Urothelium cell line (cell line): ENCODE measurements at places on chromosomes 13 and 19.
A peak's percentile ranks its signal among the peaks of the same experiment; 100 is the strongest.

- DNase-seq: no peak
These were observed 1.6 kb upstream of the GAS6 start for GRCh38 chr13:113865427-113865826.

- no peak for DNase-seq
These were observed 4.6 kb downstream of the DAPK3 start for GRCh38 chr19:3966051-3967017.

DNA sequence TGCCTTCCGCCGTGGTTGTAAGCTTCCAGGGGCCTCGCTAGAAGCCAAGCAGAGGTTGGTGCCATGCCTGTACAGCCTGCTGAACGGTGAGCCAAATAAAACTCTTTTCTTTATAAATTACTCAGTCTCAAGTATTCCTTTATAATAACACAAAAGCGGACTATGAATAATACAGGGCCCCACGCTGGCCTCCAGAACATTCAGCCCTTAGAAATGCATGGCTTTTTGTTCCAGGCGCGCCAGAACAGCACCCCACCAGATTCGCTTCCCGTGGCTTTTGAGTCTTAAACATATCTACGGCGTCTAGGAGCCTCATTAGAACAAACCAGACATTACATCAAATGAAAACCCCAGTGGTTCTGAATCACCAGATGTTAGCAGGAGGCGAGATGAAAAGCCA is 75.1 kb downstream of the SLC15A1 start:
- DNase-seq: no peak

- peak; percentile 41 for DNase-seq
These were observed 2.2 kb downstream of the PDE4C start for GRCh38 chr19:18223860-18224524.

DNA sequence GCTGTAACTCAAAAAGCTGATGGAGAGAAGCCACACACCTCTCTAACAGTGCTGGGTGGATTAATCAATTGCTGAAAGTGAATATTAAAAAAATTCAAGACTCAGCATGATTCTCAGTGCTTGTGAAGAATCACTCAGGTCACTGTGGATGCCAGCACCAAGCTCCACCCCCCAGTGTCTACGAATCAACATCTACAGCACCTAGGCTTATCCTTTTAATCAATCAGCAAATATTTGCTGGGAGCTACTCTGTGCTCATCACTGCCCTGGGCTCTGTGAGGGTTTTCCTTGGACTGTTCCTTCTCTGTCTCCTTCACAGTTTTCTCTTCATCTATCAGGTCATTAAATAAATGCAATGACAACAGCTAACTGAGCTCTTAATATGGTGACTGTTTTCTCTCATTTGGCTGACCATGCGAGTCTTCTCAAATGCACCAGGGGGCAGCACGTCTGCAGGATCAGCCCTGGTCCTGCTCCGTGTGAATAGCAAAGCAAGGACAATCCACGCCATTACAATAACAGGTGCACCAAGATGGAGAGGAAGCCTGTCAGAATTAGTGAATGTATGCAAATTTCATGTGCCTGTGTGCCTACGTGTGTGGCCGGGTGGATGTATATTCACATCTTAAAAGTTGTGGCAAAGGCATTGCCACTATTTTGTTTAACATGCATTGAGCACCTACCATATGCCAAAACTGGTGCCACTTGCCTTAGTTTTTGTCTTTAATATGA is 14.6 kb upstream of the C13orf42 start:
- DNase-seq: peak; percentile 59

DNA sequence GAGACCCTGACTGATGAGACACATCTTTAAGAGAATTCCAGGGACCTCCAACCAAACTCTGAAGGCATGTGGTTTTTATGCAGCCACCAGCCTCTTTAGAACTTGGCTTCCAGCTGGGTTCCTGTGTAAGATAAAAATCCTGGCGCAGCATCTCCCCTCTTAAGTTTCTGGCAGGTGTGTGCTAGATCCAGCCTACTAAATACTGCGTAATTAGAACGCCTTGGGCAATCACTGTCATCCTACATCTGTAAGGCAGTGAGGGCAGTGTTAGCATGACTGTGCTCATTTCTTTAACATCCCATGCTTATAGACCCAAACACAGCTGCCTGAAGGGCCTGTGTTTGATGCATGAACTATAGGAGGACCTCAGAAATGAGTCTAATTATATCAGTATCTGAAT is 173.5 kb upstream of the OBI1 start:
- no peak for DNase-seq

DNA sequence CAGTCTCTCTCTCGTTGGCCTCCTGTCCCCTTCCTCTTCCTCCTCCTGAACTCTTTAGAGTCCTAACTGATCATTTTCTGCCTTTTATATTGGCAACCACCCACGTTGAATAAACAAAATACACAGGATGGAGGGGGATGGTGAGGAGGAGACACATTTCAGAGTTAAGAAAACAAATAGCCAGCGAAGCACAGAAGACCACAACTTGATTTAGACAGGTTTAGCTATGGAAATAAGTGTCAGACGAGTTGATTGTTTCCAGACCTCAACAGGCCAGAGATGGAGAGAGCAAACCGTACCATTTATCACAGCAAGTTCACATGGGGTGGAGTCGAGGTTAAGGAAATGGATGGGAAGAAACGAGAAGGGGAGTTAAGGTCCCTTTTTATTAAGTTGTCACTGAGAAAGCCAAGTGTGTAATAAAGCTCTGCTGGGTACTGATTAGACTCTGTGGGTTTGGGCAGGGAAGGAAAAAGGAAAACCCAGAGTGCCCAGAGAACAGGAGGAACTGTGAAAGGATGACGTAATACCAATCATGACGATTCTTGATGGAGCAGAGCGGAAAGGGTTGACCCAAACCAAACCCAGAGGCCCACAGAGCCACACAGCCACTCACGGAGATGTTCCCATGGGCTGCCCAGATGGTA is 11.1 kb upstream of the SERP2 start:
- no peak for DNase-seq

- DNase-seq: peak; percentile 69
These were observed 276.6 kb upstream of the ZNF507 start for GRCh38 chr19:32068793-32069192.

- no peak for DNase-seq
These were observed 44.6 kb downstream of the GJA3 start for GRCh38 chr13:20116213-20116612.

DNA sequence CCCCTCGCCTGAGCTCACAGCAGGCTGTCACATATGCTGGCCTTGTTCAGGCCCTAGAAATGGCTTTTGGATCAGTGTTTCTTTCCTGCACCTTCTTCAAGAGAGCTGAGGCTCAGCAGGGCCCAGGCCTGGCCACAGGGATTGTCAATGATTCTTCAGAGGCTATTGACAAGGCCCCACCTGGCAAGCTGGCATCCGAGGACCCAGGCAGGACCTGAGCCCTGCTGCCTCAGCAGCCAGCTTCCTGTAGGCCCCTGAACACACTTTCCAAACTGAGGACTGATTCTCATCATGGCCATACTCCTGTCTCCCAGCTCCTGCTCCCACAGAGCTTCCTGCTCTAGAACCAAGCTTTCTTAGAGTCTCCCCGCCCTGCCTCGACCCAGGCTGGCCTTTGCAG is 136.8 kb downstream of the UQCRFS1 start:
- DNase-seq: no peak

GRCh38 chr19:48190288-48190884 is 19.9 kb downstream of the ZSWIM9 start:
- DNase-seq: no peak

DNA sequence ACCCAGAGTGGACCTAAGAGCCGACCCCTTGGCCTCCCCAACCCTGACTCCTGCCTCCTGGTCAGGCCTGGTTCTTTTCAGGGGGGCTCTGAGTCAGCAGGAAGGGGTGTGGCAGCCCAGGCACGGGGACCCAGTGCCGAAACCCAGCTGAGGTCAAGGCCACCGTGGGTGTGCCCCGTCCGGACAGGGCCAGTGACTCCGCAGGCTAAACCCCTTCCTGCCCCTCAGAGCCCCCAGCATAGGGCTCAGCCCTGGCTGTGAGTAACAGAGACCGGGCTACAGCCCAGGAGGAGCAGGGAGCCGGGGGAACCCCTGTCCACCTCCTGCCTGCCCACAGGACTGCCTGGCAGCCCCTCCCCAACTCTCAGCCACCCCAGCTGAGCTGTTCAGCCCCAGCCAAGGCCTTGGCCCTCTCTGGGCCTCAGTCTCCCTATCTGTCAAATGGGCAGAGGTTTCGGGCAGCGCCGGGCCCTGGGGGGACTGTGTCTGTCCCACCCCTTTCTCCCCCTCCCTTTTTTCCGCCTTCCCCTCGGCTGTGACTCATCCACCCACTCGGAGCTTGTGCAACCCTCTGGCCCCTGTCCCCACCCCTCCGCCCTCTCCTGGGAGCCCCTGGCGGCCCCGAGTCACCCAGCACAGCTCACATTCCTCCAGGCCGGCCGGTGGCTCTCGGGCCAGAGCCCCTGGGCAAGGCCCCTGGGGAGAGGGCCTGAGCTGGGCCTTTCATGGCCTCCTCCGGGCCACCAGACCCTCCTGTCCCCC is 8.6 kb downstream of the ZBTB7A start:
- peak; percentile 77 for DNase-seq

DNA sequence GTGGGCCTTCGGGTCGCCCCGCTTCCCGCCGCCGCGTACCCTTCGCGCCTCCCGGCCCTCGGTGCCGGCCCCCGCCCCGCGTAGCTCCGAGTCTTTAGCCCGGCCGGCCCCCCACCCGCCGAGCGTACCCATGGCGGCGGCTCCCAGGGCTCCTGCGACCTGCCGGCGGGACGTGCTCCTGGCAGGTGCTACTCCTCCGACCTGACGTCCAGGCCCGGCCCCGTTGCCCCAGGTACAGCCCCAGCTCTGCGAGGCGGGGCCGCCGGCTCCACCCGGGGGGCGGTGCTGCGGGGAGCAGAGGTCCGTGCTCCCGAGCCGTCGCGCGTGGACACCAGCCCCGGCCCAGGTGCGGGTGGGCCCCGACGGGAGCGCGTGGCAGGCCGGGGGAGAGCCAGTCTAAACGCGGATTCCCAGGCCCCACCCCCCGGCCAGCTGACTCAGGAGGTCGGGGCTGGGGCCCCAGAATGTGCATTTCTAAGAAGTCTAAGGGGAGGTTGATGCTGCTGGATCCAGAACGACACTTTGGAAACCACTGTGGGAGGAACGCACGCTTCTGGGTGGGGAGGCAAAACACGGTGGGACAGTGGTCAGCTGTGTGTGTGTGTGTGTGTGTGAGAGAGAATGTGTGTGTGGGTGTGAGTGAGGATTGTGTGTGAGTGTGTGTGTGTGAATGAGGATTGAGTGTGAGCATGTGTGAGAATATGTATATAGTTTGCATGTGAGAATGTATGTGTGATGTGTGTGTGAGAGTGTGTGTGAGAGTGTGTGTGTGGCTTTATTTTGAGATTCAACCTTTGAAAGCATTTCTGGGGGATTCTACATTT is at the start of gene SLC15A1:
SLC15A1 (minus strand) TSS at position 206 of the 824 bp plus-strand sequence; CDS start at position 132, 74 bp downstream.
- no peak for DNase-seq

GRCh38 chr13:51240958-51241357 is 18.8 kb downstream of the FAM124A start:
- DNase-seq: no peak
